ENCODE measurements at places on chromosomes 7 and 10.

DNA sequence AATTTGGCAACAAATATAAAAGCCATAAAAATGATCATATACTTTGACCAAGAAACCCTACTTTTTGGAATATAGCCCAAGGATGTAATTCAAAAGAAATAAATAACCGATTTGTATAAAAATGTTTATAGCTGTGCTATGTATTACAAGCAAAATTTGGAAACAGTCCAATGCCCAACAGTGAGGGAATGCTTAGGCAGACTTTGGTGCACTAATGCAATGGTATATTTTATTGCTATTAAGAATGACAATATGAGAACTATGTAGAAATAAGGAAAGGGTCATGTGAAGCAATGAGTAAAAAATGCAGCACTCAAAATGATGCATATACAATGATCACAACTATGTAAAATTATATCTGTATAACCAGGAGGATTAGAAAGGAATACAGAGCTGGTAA lies 273.8 kb upstream of the HPS1 start:
- DNase-seq = no peak

- DNase-seq = no peak
These were observed 88.1 kb upstream of the DDC start for GRCh38 chr7:50653126-50653864.

DNA sequence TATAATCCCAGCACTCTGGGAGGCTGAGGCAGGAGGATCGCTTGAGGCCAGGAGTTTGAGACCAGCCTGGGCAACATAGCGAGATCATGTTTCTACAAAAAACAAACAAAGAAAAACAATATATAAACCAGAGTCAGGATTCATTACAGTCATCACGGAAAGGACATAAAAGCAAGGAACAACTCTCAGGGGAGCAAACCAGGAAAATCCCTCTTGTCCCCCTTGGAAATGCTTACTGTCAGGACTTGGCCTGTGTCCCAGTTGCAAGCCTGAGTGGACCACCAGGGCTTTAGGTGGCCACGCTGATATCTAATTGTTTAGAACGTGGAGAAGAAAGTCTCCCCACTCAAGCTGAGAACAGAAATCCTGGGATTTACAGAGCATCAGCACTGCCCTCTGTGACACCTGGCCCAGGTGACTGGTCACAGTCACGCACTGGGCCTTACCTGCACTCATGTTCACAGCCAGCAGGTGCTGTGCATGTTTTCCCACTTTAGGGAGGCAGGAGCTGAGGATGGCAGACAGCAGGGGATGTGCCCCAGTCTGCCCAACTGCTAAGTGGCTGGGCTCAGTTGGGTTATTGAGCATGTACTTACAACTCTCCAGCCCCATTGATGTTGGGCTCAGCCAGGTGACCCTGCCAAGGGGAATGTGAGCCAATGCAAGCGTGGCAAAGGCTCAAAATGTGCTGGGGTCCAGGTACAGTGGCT lies 60.9 kb downstream of the TMEM130 start:
- no peak for DNase-seq

- DNase-seq = no peak
These were observed 46.0 kb upstream of the HPS1 start for GRCh38 chr10:98492763-98493162.

GRCh38 chr10:75803121-75803520 lies 371.7 kb downstream of the LRMDA start:
- DNase-seq = no peak

GRCh38 chr7:91251877-91252276 lies 12.4 kb upstream of the FZD1 start:
- DNase-seq = no peak

DNA sequence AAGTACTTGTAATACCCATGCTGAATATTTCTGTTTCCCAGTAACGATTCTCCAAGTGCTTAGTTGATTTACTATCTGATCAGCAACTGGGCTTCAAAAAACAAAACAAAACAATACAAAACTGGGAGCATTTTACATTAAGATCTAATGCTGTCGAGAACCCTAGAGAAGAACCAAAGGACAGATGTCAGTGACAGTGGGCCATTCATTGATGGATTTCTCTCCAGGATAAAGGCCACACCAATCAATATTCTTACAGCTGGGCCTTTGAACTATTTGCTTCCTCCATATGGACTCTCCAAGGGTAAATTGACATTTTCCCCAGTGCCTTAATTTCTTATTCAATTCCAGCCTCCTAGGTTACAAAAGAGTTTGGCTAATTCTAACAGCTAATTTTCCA lies 217.5 kb downstream of the ADAM12 start:
- no peak for DNase-seq

GRCh38 chr10:44424957-44425356 lies 40.1 kb upstream of the CXCL12 start:
- DNase-seq = no peak

DNA sequence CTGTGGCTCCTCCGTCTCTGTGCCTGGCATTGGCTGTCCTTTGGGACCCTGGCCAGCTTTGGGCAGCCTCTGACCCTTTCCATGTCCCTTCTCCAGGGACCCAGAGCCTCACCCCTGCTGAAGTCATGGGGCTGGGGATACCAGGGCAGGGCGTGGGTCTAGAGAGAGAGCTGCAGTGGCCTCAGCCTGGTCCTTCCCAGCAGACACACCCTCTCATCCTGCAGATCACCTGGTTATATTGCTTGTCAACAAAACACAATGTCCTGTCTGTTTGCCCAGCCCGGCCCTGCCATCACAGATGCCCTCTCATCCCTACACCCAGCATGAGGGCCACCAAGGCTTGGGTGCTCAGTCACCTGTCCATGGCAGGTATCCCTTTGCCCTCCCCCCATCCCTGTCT lies 1.8 kb downstream of the MUC17 start:
- DNase-seq = no peak

DNA sequence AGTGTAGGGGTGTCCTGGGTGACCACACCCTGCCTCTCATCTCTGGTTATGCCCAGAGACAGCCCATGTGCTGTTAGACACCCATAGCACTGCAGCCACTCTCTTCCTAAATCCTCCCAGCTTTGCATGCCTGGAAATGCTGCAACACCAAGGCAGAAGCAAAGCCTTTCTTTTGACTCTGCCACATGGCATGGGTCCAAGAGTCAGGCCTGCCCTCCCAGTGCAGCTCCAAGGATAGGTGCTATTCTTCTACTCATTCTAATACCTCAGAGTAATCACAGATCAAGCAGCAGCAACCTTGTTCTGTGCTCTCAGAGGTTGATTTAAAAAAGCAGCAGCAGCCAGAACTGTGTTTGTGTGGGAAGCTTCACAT lies 23.4 kb downstream of the FRMPD2 start:
- DNase-seq = no peak

DNA sequence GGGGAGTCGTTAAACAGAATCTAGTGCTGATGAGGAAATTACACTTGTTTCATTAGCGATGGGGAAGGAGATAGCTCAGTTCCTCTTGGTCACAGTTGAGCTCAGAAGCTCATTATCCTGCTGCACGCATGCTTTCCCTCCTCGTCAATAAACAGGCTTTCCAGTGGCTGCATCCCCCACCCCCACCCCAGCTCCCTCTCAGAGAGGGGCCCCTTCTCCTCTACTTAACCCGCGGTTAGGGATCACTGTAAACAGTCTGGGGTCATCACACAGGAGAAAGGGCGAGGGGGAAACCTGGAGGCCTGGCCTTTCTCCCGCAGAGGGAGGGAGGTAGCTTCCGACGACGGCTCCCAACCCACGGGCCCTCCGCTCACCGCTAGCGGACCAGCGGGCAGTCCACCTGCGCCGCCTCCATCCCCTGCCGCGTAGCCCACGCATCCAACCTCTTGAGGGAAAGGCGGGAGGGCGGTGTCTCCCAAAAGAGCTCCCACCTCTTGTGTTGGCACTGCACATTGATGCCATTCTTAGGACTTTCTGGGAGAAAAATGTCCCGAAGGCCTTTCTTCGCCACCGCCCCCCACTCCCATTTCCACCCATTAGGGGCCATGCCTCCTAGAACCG lies 80.8 kb downstream of the PAX2 start:
- DNase-seq = no peak

GRCh38 chr10:219731-220472 lies 84.6 kb downstream of the ZMYND11 start:
- no peak for DNase-seq

- no peak for DNase-seq
These were observed 260.8 kb downstream of the SNX13 start for GRCh38 chr7:17679458-17679857.

GRCh38 chr10:93218386-93218785 lies 144.7 kb downstream of the CYP26A1 start:
- no peak for DNase-seq

- no peak for DNase-seq
These were observed 17.0 kb downstream of the ITIH5 start for GRCh38 chr10:7649673-7650300.

- DNase-seq = no peak
These were observed 80.5 kb upstream of the PPIF start for GRCh38 chr10:79266543-79267312.

DNA sequence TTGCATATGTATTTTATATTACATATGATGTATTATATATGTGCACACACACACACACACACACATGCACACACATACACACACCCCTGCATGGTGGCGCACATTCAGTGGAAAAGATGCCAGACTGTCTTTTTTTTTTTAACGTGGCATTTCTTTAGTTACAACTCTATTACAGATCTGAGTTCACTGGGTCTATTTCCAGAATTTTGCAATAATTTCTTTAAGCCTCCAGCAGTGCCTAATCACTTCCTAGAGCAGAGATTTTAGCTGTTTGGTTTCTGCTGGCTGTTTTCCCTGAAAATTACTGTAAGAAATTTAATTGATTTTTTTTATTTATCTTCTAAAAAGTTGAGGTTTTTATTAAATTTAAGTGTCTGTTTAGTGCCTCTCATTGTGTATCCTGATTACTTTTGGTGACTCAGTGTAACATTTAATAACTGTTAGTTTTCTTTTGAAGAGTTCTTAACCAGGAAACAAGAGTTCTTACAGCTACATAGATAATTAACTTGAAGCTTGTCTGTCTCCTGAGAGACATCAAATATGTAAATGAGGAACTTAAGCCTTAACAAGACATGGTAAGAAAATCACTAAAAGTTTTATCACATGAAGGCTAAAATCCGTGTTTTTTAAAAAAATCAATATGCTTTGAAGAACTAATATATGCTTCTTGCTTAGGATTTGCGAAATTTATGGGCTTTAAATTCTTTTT lies 232.0 kb downstream of the MDFIC start:
- DNase-seq = no peak

- no peak for DNase-seq
These were observed 94.0 kb downstream of the SORBS1 start for GRCh38 chr10:95467162-95467599.

DNA sequence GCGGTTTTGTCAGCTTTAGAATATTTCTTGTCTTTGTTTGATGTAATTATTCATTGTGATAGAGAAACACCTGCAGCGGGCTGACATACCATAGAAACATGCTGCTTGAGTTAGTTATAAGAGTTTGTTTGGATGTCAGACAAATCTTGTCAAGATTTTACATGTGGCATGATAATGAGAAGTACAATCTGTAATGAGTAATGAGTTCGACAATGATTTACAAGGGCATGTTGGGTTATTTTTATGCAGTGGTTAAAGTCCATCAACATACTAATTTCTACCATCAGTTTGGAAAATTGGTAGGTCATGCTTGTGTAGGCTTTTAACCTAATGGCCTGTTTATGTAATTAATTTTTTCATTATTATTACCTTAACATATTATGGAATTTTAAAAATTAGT lies 31.3 kb downstream of the FZD1 start:
- no peak for DNase-seq

GRCh38 chr10:94631077-94631875 lies 52.3 kb upstream of the CYP2C18 start:
- no peak for DNase-seq

DNA sequence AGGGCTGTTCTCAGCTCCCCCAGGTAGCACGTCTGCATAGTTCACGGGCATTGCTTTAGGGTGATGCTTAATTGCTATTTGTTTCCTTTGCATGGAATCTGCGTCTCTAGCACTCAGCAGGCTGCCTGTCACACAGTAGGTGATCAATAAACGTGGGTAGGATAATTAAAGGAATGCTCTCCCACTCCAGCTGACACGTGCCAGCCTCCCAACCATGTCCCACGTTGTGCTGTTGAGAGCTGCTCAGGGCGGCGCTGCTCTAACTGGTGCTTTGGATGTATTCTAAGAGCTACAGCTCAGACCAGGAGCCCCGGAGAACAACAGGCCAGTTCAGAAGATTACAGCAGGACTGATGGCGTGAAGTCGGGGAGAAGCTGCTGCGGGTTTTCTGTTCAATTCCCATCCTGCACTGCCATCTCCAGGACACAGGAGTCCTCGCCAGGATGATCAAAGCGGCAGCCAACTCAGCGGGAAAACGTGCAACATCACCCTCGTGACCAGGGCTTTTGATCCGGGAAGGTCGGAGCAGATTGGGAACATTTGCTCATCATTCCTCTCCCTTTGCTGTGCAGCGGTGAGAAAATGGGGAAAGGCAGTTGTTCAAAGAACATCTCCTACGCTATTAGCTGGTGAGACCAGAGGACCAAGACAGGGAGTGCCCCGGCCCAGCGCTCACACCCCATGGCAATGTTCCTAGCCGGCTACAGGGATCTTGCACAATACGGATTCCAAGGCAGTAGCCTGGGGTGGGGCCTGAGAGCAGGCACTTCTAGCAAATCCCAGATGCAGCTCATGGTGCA lies 50.5 kb upstream of the FOXK1 start:
- DNase-seq = no peak

DNA sequence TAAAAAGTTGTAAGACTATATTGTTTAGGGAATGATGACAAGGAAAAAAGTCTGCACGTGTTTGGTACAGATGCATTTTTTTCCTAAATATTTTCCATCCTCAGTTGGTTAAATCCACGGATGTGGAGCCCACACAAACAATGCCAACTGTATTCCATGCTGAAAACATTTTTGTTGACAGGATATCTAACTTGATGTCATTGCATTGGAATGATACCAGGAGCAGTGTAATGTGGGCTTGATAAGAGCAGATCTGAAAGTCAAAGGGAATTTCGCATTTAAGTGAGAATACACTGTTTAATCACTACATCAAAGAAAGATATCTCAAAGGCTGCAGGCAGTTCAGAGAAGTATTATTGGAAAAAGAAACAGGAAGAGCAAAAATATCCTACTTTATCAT lies 49.5 kb upstream of the TMEM140 start:
- DNase-seq = no peak

- DNase-seq = no peak
These were observed 449.0 kb downstream of the ETV1 start for GRCh38 chr7:13540429-13540828.

DNA sequence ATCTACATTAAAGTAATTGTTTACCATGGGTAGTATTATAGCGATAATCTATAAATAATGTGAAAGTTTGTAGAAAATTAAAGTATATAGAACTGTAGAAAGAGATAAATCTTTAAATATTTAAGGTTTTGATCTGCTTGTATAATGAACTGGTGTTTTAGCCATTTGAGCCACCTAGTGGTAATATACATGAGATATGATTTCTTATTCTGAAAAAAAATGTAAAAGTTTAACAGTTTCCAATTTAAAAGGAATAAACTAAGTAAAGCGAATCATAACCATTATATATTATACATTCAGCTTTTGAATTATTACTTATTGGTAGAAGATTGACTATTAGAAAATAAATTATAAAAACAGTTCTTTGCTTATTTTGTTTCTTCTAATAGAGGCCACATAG lies 91.2 kb downstream of the OTUD1 start:
- no peak for DNase-seq
